Stimulated activated CD4-positive, alpha-beta T cell treated with anti-CD3 and anti-CD28 coated beads, Interleukin-2, amount 100 ng/mL, for 48 hours (primary cell): ENCODE measurements at places on chromosomes 5 and 9.

GRCh38 chr5:2007496-2007877 is 124.8 kb upstream of the IRX4 start:
- no peak for DNase-seq

- DNase-seq = peak; percentile 80
Observed at GRCh38 chr9:93159601-93160471, 24.1 kb upstream of the WNK2 start.

- no peak for DNase-seq
Observed at GRCh38 chr9:127370672-127371648, 26.0 kb upstream of the SLC2A8 start.

DNA sequence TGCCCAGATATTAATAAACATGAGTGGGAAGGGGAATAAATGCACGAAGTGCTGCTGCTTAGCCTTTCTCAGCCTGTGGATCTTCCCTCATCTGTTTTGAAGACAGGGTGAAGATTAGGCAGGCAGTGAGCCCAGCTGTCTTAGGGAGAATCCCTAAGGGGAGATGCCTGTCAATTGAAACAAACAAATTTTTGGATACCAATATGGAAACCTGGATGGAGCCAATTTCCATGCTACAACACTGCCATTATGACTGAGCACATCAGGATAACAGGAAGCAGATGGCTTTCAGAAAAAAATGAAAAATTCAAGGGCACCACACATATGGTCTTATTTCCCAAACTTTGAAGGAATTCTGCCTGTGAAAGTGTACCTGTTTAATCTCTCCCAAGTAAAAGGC is 80.3 kb downstream of the HMHB1 start:
- DNase-seq = no peak

GRCh38 chr5:112201141-112201540 is 217.9 kb downstream of the EPB41L4A start:
- no peak for DNase-seq

GRCh38 chr5:9176641-9177040 is 369.2 kb downstream of the SEMA5A start:
- no peak for DNase-seq

DNA sequence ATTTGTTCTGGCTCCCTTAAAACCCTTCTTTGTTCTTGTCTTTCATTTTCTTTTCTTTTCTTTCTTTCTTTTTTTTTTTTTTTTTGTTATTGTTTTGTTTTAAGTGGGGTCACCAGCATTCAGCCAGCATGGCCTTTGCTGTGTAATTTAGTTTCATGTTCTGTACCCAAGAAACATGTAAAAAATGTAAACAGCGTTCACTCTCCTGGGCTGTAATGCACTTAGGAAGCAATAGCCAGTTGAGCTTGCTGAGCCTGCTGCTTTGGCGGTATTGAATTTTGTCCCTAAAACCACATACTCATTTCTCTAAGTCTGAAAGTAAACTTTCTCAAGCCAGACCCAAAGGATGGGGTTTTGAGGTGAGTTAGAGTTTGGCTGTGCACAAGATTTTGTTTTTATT is 158.6 kb downstream of the PAPPA start:
- DNase-seq = no peak

GRCh38 chr9:136662326-136662655 is 425 bp upstream of the EGFL7 start:
- no peak for DNase-seq

DNA sequence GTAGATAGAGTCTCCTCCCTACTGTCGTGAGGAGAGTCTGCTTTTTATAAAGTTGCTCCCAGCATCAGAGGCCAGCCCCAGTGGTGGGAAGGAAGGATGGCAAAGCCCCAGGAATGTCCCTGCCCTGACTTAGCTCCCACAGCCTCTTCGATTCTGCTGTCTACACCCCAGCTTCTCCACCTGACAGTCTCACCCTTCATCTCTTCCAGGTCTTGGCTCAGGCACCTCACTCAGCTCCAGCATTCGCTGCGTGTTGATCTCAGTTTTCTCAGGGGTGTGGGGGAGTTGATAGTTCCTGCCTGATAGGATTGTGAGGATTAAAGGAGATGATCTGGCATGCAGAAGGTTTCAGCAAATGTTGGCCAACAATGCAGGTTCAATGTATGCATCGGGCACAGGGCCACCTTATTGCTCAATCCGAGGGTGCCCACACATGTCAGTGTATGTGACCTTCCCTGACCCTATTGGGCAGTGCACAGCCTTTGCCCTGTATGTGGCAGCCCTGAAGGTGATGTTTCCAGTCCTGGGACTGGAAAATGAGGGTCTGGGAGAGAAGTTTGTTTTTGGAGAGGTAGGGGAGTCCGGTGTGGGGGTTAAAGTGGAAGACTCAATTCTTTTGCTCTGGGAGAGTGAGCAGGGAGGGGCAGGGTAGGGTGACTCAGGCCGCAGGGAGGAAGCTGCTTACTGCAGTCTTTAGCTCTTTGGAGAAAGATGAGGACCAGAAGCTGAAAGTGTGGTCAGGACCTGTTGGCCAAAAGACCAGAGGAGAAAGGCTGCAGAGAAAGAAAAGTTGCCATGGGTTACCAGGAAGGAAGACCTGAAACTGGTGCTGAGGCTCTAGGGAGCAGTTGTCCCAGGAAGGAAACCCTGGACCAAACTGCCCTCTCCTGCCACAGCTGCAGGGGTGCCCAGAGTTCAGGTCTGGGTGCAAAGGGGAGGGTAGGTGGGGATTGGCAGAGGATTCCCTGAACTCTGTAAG is 153.2 kb downstream of the MACROH2A1 start:
- DNase-seq = no peak

DNA sequence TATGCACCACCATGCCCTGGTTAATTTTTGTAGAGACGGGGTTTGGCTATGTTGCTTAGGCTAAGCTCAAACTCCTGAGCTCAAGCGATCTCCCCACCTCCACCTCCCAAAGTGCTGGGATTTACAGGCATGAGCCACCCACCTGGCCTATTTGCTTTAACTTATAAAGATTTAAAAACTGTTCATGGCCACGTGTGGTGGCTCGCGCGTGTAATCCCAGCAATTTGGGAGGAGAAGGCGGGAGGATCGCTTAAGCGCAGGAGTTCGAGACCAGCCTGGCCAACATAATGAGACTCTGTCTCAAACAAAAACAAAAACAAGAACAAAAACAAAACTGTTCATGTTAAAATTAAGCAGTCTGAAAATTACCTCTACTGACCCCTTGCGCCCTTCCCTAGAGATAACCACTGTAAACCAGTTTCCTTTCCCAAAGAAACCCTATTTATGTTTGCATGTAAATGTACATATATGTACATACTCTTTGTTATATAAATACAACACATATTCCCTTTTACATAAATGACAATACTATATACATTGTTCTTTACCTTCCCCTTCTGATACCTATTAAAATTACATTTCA is 1.5 kb downstream of the AK6 start:
- DNase-seq = no peak

GRCh38 chr5:79754865-79755555 is 65.4 kb downstream of the CMYA5 start:
- DNase-seq = no peak

DNA sequence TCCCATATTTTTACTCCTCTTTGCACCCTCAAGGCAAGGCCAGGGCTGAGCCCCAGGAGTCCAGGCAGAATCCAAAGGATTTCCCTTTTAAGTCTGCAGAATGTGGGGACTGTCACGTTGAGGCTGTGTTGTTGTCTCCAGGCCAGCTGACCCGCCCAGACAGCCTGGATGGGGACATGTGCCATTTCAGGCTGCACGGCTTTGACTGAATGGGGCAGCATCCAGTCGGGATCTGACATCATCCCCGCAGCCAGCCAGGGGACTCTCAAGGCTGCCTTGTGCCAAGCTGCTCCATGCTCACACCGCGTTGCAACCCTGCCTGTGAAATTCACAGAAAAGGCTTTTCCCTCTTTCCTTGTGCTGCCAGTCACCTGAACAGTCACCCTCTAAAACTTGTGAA is 2.2 kb upstream of the ZNF366 start:
- no peak for DNase-seq

GRCh38 chr9:134294153-134295071 is 31.8 kb upstream of the RXRA start:
- no peak for DNase-seq

GRCh38 chr9:83185488-83186154 is 122.7 kb upstream of the RASEF start:
- no peak for DNase-seq

DNA sequence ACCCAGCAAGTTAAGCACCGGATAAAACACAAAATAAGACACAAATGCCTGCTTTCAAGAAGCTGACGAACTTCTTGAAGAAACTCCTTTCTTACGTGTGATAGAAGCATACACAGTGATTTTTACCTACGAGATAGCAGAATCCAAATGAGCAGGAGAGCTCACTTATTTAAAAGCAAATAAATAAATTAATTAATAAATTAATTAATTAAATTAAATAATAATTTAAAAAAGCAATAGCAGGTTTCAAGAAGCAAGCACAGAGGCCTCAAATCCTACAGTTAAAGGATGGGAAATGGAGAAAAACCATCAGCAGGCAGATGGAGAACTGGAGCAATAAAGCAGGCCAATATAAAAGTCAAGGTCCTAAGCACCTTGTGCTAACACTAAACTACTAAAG is 17.3 kb downstream of the LEAP2 start:
- no peak for DNase-seq

GRCh38 chr5:10562201-10563109 is 1.4 kb upstream of the ANKRD33B start:
- DNase-seq = no peak
